ENCODE measurements at places on chromosomes 16 and 17.

- no peak for DNase-seq
These were observed 333.0 kb downstream of the WWOX start for GRCh38 chr16:78432451-78432850.

- DNase-seq: no peak
These were observed 341 bp downstream of the PCYT2 start for GRCh38 chr17:81910840-81911276.

GRCh38 chr16:78405040-78405439 lies 305.6 kb downstream of the WWOX start:
- no peak for DNase-seq

DNA sequence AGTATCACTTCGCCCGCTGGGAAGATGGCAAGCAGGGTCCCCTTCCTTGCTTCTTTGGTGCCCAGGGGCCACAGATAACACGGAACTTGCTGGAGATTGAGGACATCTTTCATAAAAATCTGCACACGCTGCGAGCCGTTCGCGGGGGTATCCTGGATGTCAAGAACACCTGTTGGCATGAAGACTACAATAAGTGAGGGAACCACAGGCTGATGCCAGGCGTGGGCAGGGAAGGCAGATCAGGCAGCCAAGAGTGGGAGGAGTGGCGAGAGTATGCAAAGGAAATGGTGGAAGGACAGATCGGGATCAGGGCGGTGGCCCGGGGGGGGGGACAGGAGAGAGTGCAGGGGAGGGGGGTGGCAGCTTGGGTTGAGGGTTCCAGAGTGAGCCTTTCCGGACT lies 22.2 kb downstream of the DNAH2 start:
- DNase-seq: no peak

DNA sequence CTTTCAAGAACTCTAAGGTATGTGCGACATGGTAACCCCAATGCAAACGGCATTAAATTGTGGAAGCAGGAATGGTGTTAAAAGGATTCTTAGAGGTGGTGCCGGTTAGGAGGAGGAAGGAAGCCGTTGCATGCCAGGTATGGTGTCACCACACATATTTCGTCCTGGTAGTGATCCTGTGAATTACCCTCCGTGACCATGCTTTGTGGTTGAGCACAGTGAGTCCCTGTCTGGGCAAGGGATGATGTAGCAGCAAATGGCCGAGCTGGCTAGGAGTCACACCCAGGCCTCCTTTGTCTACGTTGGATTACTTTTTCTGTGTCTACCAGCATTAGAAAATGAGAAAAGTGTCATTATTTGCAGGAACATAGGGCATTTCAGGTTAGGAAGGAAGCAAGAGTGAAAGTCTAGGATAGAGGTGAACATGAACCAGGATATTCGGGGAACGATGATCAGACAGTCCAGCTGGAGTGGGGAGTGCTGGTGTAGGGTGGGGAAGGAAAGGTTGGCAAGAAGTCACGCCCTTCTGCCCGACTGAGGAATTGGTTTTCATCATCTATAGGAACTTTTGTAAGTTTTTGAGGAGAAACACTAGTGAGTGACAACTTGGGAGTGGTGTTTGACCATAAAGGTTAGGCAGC lies 123.5 kb downstream of the PRKCA start:
- no peak for DNase-seq

GRCh38 chr17:83149029-83149725 lies 69.8 kb downstream of the METRNL start:
- DNase-seq: no peak

DNA sequence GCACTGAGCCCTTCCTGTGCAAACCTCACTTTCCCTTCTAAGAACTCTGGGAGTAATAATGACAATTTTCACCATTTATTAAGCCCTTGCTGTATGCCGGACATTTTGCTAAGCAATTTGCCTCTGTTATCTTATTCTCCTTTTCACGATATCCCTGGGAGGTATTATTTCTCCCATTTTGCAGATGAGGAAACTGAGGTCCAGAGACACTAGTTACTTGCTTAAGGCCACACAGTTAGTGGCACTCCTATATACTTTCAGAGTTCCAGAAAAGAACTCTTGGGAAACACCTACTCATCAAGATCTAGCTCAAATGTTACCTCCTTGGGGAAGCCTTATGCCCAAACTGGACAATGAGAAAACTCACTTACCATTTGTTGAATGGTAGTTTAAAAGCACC lies 4.8 kb upstream of the USP10 start:
- no peak for DNase-seq

- DNase-seq: no peak
These were observed 43.9 kb upstream of the AQP8 start for GRCh38 chr16:25172831-25173230.

DNA sequence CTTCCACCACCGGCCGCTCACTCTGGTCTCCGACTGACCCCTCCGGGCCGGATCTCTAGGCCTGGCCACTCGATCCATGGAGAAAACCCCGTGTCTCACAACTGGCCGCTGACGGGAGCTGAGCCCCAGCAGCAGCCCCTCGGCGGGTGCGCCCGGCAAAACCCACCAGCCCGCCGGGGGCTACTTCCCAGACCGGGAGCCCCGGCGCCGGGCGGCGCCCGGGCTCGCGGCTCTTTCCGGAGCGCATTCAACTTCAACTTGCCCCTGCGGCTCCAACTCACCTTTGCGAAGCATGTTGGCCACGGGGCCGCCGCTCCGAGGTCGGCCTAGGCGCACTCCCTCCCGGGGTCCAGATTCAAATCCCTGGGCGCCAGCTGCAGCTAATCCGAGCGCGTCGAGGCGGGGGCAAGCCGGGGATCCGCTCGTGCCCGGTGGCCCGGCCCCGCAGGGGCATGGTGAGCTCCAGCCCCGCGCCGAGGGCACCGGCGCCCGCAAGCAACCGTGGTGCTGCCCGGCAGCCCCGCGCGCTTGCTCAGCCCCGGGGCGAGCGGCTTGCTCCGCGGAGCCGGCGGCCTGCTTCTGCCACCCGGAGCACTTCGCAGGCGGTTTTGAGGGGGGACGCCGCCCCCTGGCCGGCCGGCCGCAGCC lies 438 bp downstream of the RTN4RL1 start:
- no peak for DNase-seq

DNA sequence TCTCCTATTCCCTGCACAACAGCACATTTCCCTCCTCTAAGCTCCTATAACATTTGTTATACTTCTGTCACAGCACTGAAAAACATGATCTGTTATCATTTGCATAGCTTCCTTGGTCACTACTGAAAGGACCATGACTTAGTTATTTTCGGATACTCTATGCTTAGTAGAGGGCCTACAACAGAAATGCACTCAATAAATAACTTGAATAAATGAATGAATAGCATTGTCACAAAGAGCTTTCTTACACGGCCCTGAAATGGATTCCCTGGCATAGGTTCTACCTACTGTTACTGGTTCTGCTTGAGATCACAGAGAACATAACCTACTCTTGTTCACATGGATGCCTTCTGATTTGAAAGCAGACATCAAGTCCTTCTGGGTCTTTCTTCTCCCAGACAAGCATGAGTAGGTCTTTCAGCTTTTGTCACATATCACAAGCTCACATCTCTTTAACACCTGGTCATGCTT lies 41.6 kb downstream of the MYO1D start:
- no peak for DNase-seq

DNA sequence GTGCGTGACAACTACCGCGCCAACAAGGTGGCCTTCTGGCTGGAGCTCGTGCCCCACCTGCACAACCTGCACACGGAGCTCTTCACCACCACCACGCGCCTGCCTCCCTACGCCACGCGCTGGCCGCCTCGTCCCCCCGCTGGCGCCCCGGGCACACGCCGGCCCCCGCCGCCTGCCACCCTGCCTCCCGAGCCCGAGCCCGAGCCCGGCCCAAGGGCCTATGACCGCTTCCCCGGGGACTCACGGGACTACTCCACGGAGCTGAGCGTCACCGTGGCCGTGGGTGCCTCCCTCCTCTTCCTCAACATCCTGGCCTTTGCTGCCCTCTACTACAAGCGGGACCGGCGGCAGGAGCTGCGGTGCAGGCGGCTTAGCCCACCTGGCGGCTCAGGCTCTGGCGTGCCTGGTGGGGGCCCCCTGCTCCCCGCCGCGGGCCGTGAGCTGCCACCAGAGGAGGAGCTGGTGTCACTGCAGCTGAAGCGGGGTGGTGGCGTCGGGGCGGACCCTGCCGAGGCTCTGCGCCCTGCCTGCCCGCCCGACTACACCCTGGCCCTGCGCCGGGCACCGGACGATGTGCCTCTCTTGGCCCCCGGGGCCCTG lies 3.0 kb upstream of the SPEM1 start:
- no peak for DNase-seq

DNA sequence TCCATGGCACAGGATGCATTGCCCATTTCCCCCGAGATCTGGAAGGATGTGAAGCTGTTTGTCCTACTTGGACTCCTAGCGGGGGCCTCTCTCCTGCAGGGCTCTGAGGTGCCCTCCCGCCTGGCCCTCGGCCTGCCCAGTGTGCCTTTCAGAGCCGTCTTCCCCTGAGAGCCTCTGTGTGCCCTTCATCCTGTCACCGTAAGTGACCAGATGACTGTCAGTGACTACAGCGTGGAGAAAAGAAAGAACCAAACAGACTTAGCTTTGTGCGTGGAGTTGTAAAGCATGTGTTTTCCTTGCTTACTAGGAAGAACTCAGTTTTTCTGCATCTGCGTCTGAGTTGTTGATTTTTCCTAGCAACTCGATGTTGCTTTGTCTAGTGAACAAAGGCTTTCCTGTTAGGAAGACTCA lies 56.1 kb downstream of the BANP start:
- no peak for DNase-seq

DNA sequence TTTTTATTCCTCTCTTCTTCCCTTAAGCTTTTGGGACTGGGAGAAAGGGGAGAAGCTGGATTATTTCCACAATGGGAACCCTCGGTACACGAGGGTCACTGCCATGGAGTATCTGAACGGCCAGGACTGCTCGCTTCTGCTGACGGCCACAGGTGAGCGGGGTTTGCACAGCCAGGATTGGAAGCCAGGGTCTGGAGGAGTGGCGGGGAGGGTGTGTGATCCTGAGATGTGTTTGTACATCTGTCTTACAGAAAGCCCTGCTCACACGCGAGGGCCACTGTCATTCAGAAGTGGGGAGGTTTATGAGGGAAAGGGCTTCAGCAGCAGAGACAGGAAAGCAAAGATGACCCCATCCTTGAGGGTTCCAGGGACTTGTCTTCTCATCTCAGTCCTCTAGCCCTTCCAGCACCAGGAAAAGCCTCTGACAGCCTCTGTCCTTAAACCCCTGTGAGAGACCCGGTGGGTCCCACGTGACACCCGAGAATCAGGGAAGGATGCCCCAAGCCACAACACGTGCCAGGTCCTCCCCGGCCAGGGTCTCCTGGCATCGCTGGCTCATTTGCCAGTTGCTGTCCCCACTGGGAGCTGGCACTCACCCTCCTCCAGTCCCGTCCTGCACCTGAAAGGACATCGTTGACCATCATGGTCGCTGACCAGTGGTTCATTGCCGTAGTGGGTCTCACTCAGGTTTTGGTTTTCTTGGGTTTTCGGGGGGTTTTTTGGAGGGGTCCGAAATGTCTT lies 44.3 kb upstream of the CHMP6 start:
- no peak for DNase-seq

DNA sequence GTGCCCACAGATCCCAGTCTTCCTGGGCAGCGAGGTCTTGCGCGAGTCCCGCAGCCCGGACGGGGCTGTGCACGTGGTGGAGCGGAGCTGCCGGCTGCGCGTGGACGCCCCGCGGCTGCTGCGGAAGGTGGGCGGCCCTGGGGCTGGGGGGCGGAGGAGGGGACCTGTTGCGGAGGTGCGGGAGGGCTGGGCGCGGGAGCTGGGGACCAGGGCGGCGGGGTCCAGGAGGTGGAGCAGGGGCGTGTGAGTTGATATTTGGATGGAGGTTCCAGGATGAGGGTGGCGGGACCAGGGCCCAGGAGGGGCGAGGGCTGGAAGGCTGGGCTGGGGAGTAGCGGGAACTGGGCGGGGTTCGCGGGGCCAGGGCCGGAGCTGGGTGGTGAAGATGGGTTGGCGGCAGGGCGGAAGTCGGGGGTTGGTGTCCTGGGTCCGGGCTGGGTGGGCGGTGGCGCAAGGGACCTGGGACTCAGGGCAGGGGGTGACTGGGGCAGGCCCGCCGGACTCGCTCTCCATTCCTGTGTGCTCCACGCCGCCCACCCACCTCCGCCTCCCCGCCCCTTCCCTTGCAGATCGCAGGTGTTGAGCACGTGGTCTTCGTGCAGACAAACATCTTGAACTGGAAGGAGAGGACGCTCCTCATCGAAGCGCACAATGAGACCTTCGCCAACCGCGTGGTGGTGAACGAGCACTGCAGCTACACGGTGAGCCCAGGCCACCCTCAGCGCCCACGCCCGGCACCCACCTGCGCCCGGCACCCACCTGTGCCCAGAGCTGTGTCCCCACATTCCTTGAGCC lies 29.6 kb downstream of the SEC14L5 start:
- no peak for DNase-seq

DNA sequence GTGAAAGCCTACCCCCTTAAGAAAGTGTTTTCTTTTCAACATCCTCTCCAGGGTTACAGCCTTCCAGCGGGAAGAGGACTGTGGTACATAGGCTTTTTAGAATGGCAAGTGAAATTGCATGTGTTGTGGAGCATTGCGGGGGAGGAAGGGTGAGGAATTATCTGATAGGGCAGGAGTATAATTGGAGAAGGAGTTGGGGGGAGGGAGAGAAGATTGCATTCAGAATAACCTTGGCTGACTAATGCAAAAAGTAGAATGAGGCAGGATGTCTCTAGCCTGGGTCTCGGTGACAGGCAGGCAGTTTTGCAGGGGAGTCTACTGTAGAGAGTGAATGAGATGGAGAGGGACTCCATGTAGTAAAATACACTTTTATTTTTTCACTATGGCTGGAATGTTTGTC lies 2.4 kb upstream of the CDH8 start:
- no peak for DNase-seq

DNA sequence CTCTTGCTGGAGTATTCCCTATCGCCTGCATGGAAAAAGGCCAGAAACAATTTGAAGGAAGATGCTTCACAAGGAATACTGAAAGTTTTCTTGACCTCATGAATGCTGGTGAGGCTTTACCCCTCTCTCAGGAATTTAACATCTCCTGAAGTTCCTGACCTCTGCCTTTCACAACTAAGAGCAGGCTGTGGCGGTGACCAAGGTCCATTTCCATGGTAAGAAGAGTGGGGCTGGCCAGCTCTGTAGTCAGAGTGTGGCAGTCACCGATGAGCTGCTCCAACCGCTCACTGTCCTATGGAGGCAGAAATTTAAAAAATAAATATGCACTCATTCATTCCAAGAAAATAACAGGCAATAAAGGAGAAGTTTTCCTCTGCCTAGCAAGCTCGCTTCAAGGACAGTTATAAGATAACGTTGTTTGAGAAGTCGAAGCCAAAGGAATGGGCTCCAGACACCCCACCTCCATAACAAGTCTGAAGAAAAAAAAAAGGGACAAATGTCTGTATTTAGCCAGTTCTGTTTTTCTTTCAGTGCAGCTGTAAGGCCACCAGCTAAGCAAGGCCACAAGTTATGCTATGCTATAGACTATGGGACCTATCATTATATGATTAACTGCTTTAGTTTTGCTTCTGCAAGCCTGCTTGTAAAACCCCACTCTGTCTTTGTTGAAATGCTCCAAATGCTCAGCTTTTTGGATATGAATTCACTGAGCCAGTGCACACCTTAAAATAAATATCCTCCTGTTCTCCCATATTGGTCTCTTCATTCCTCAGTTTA lies 6.0 kb upstream of the CCL4L2 start:
- DNase-seq: no peak

Measured in effector memory CD8-positive, alpha-beta T cell (primary cell).